ENCODE measurements at places on chromosomes 16 and 17.

GRCh38 chr17:57750895-57751294 is 5.8 kb upstream of the CCDC182 start:
- DNase-seq: no peak

DNA sequence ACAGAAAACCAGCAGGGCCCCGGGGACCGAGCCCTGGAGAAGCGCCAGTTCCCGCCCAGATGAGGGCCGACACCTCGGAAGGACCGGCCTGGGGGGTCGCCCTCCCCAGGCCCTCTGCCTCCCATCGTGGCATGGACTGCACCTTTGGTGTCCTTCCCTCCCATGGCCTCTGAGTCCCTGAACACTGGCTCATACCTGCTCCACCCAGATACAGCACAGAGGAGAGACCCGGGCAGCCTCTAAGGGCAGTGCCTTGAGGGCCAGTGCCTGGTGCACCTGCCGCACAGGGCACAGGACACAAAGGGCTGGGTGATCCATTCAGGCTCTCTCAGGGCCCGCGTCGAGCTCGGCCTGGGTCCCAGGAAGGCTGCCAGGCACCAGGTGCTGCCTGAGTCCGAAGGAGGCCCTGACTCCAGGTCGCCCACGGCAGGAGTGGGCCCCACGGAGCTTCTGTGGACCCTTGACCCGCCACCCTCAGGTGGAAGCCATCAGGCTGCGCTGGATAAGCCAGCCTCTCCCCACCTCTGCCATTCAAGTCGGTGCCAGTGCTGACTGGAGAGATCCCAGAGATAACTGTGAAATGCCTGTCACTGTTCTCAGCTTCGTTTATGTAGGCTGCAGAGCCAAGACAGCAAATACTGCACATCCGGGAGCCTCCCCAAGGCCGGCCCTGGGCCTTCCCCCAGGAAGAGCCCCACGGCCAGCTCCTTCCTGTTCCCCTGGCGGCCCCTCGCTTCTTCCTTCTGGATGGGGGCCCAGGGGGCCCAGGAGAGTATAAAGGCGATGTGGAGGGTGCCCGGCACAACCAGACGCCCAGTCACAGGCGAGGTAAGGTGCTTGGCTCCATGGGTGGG is at the start of gene ZG16B:
ZG16B (plus strand) TSS at position 803 of the 854 bp plus-strand sequence. CDS start 139 bp downstream, outside the sequence.
- DNase-seq: no peak

- no peak for DNase-seq
These were observed 78.1 kb downstream of the SEC14L1 start for GRCh38 chr17:77218902-77219301.

- DNase-seq: peak; percentile 52
These were observed 658 bp downstream of the CACNG4 start for GRCh38 chr17:66964930-66965800.

DNA sequence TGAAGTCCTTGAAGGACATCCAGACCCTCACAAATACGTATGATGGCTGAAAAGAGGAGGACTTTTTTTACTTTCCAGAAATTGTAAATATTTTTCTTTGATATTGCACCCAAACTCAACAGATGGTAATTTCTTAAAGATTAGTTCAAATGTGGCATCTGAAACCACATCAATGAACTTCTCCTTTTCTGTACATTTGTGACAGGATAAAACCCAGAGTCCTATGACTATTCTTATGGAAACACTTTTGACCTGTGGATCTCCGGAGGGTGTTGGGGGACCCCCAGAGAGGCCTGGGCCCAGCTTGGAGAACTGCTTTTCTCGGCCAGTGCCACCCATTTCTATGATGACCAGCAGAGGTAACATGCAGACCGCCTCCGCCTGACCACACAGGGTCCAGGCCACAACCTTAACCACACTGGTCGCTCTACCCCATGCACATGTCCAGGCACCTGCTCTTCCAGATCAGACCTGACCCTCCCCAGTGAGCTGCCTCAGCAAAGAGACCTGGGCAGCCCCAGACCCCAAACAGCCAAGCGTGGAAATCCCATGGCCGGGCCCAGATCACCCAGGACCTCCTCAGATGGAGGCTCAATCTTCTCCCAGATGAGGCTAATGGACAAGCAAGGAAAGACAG is 22.7 kb downstream of the RPH3AL start:
- no peak for DNase-seq

DNA sequence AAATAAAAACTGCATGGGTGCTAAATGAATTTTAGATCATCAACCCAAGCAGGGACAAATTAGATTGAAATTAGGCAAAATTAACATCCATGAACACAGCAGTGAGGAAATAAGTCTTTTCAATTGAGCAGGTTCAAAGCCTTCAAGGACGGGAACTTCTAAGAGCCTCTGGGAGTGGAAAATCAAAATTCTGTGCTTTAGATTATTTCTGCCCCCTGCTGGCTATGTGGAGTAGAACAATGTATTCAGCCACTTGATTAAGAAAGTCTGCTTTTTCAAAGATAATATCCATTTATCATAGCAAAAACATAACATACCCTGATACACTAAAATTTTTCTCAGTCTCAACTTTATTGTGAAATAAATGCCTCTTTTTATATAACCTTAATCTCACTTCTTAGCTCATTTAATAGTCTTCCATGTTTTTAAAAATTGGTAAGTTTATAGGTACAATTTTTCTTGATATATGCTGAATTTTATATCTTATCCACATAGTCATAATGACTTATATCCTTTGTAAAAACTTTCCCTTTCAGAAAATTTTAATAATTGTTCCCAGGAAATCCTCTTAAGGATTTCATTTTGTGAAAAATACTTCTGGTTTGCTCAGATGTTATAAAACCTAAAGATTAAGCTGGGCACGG is 28.1 kb upstream of the NOL11 start:
- peak; percentile 62 for DNase-seq

Measured in neural crest cell (in vitro differentiated cells).